ENCODE measurements at places on chromosomes 1 and 21.

DNA sequence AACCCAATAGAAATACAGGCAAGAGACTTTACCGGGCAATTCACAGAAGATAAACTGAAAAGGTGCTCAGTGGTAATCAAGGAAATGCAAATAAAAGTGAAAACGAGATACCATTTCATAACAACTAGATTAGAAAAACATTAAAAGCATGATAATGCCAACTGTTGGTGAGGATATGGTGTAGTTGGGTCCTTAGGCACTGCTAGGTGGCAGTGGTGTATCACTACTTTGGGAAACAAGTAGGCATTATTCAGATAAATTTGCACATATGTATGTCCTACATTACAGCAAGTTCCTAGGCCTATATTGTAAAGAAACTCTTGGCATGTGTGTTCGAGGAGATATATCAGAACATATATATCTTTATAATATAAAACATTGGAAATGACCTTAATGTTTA, 31.0 kb downstream of the AZIN2 start:
- DNase-seq: no peak

DNA sequence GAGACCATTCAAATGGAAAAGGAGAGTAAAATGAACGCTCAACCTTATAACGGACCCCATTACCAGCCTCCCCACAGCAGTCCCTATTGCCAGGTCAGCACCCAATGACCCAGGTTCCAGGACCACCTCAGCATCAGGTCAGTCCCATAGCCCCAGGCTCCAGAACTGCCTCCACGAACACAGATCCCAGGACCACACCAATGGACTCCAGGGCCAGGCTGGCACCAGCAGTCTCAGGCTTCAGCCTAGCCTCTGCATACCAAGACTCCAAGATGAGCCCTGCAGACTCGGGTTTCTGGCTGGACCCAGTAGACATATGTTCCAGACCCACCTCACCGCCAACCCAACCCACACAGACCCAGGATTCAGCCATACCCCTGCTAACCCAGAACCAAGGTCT, 625.0 kb upstream of the RGS18 start:
- DNase-seq: no peak

DNA sequence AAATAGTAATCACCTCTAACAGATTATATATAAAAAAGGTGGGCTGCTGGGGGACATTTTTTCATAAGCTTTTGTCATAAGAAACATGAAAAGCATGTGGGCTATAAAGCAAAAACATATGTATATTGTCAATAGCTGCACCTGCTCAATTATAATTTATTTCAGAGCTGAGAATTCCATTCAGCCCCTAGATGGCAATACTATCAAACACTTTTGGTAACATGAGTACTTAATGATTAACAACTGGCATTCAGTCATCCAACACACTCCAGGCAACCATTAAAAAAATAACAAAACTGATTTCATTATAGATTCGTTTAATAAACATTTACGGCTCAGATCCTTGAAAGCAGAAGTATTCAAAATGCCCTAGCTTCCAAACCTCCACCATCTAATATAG, 115.1 kb downstream of the KCTD3 start:
- DNase-seq: no peak

GRCh38 chr1:246947255-246947654, 15.5 kb upstream of the AHCTF1 start:
- DNase-seq: no peak

GRCh38 chr1:3310718-3311400, 143.6 kb upstream of the ARHGEF16 start:
- no peak for DNase-seq

DNA sequence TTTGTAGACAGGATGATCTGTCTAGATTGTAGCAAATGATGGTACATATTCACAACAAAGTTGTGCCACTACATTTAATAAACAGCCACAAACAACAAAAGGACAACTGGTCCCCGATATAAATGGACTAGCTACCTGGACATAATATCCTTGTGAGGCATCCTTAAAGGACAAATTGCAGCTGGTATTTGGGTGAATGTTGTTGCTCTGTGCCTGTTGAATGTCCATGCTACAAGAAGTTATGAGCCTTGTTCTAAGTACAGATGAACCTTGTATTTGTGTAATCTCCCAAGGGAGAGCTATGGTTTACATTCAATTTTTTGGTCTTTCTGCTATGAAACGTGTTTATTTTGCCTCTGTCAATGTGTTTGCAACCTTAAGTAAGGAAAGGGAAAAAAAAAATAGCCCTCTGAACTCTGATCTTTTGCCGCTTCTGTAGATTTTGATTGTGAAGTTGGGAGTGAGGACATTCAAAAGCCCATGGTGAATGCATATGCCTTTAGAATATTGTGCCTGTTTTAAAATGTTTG, 26.5 kb downstream of the SFT2D2 start:
- DNase-seq: no peak

DNA sequence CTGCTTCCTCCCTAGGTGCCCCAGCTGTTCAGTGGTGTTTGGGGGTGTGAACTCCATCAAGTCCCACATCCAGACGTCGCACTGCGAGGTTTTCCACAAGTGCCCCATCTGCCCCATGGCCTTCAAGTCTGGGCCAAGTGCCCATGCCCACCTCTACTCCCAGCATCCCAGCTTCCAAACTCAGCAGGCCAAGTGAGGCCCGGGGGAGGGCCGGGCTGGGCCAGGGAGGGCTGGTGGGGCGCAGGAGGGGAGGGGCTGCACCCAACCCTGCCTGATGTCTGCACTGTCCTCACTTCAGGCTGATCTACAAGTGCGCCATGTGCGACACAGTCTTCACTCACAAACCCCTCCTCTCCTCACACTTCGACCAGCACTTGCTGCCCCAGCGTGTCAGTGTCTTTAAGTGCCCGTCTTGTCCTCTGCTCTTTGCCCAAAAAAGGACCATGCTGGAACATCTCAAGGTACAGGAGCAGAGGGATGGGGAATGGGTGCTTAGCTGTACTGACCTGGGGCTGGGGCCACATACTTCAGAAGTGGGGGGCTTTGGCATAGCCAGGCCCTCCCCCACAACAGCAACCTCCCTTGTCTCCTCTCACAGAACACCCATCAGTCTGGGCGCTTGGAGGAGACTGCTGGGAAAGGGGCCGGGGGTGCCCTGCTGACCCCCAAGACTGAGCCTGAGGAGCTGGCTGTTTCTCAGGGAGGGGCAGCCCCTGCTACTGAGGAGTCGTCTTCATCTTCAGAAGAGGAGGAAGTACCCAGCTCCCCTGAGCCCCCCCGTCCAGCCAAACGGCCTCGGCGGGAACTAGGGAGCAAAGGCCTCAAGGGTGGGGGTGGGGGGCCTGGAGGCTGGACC, 7.2 kb downstream of the ZNF687 start:
- no peak for DNase-seq

DNA sequence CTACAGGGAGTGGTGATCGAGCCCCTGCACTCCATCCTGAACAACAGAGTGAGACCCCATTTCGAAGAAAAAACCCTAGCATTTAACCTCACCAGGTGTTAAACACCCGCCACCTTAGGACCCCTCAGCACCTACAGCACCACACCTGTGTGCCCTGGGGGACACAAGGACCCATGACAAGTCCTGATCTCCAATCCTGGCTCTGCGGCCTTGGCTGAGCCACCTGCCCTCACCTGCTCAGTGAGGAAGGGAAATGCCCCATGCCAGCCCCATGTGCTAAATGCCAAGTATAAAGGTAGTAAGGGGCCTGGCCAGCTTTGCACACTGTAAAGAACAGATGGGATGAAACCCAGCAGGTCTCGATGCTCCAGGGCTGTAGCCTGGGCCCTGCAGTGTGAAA, 11.1 kb downstream of the MRTO4 start:
- DNase-seq: no peak

DNA sequence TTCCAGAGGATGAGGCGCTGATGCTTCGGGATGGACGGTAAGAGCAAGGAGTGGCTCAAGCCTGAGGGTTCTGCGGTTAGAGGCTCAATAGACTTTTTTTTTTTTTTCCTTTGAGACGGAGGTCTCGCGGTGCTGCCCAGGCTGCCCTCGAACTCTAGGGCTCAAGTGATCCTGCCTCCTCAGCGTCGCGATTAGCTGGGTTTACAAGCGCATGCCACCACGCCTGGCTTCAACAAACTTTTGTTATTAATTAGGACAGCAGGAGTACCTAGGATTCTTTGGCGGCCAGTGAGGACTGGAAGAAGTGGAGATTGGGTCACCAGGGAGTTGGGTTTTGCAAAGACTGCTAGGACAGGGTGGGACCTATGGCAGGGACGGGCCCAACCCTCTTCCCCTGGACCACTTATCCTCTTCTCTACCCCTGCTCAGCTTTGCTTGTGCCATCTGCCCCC, 587 bp downstream of the SCNM1 start:
- no peak for DNase-seq

DNA sequence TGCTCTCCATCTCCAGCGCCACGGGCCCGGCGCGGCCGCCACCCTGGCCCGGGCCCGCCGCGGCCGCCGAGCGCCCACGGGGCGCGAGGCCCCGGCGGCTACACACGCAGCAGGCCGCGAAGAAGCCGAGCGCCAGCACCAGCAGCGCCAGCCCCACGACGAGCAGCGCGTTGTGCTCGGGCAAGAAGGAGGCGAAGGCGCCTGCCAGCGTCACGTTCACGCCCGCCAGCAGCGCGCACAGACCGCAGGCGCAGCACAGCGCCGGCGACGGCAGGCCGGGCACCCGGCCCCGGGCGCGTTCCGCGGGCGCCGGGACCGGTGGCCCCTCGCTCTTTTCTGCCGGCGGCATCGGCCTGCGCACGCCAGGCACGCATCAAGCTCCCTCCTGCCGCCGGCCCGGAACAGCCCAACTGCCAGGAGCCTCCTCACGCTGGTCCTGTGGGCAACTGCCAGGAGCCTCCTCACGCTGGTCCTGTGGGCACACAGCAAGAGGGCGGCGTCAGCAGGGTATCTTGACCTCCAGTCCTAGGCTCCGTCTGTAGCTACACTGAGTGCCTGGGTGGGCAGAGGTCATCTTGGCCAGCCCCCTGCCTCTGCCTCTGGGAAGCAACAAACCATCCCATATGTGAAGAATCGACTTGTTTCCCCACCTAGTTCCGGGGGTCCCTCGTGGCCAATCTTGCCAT, 18.1 kb downstream of the KNCN start:
- peak; percentile 36 for DNase-seq

DNA sequence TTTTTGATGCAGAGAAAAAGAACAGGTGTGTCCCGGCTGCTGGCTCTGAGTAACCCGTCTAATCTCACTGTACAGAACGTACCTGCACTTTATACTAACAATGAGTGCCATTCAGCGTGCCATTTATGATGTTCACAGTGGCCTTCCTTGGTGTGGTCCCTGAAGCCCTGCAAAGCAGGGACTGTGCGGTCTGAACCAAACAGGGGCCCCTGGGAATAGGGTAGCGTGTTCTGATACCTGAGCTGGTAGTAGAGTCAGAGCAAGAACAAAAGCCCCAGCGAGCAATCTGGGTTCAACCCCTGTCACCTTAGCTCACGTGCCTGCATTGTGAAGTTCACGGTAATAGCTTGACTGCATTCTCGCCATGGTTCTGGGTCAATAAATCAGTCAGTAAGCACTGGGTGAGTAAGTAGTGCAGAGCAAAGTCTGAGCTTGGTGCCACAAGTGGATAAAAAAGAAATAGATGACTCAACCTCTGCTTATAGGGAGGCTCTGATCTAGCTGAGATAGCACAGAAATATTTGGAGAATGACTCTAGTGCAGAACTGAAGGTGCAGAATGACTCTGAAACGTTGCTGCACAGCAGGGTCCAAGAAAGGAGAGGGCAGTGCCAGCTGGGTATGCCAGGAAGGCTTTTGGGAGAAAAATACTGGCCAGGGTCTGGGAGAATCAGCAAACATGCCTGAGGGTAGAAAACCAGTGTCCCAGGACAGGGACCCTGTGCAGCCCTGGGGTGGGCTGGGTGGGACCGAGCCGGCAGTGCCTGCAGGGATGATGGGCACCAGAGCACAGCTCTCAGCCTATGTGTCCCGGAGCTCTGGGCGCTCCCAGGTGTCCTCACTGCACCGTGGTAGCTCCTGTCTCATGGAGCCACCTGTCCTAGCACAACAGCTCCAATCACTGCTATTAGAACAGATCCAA, 125.9 kb downstream of the RHOU start:
- DNase-seq: no peak

- no peak for DNase-seq
Observed at GRCh38 chr21:39525129-39525528, 73.4 kb downstream of the SH3BGR start.

- DNase-seq: no peak
Observed at GRCh38 chr1:219712506-219712905, 99.6 kb upstream of the ZC3H11B start.

- DNase-seq: no peak
Observed at GRCh38 chr1:172376431-172376830, 44.1 kb upstream of the C1orf105 start.

- DNase-seq: no peak
Observed at GRCh38 chr21:27023186-27023585, 56.3 kb upstream of the ADAMTS5 start.

GRCh38 chr1:248730507-248731335, 24.8 kb downstream of the LYPD8 start:
- no peak for DNase-seq

- no peak for DNase-seq
Observed at GRCh38 chr1:15418806-15419515, 9.3 kb downstream of the EFHD2 start.

DNA sequence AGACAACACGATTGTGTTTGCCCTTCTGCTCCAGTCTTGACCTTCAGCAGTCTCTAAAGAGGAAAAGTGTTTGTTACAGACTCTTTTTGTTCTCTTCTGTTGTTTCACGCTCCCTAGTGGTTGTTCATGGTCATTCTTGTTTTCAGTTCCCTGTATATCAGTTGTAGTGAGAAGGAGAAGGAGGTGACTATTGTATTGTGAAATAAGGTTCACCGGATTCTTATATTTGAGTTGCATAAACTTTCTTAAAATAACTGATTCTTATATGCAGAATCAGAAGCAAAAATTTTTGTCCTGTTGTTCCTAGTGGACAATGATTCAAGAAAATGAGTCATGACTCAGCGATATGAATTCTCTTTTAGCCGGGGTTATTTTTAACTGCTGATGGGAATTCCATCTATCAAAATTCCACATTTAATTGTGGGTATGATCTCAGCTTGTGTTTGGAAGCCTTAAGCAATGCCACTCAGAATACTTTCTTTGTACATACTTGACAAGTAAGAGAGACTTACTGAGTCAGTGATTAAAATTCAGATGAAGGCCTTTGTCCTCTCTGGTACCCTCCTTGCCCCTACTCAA, 152.2 kb downstream of the CLEC20A start:
- DNase-seq: no peak

DNA sequence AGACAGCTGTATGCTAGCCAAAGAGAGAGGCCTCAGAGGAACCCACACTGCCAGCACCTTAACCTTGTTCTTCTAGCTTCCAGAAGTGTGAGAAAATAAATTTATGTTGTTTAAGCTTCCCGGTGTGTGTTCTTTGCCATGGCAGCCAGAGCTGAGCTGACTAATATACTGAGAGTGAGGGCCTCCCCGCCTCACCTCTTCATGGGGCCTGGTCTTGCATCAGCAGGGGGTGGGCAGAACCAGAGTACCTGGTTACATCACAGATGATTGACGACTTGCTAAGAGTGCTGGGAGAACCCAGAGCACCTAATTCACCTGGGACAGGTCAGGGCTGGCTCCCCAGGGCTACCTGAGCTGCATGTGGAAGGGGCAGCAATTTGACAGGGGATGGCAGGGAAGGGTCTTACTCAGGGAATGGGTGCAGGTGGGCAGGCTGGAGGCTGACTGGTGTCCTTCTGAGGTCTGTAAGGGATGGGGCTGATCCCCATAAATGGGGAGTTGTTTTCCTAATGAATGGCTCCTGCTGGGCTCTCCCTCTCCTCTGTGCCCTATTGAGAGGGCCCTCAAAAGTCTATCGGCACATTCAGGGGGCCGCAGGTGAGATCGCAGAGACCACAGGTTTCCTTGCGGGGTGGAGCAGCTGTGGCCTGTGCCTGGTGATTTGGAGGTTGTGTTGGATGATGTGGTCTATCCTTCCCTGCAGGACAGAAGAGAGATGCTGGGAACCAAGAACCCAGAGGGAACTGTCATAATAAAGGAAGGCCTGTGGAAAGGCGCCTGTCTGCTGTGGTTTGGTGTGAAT, 60.6 kb upstream of the ETV3 start:
- no peak for DNase-seq

All from CD4-positive, alpha-beta T cell treated with Interferon gamma for 1 hour (primary cell).